Naive thymus-derived CD8-positive, alpha-beta T cell (primary cell): ENCODE measurements at places on chromosomes 12 and 14.

DNA sequence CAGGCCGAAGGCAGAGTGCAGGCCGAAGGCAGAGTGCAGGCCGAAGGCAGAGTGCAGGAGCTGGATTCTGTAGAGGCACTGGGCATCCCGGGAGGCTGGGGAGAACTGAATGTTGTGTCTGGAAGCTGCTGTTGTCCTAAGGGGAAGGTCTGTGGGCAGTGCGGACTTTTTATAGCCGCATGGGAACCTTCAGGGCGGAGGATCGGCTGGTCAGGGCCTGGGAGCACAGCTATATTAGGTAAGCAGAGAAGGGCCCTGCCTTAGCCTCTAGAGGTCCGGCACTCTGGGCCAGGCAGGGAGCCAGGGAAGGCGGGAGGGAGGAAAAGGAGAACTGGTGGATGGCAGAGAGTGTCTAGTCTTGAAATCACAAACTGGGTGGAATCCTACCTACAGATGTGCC, 14.2 kb downstream of the CABP1 start:
- no peak for DNase-seq

DNA sequence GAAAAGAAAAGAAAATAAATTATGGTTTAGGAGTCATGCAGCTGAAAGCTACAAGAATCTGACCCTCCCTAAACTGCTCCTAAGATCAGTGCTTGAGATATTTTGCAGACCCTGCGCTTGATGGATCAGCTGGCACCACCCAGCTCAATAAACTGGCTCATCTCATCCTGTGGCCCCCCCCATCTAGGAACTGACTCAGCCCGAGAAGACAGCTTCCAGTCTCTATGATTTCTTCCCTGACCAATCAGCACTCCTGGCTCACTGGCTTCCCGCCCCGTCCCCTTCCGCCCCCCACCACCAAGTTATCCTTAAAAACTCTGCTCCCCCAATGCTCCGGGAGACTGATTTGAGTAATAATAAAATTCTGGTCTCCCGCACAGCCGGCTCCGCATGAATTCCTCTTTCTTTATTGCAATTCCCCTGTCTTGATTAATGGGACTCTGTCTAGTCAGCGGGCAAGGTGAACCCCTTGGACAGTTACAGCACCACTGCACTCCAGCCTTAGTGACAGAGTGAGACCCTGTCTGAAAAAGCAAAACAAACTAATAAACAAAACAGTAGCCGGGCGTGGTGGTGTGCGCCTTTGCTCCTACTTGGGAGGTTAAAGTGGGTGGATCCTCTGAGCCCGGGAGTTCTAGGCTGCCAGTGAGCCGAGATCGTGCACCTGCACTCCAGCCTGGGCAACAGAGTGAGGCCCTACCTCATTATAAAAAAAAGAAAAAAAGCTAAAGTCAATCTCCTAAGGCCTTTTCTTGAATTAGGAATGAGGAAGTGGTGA, 24.5 kb upstream of the SPTLC2 start:
- DNase-seq = no peak

DNA sequence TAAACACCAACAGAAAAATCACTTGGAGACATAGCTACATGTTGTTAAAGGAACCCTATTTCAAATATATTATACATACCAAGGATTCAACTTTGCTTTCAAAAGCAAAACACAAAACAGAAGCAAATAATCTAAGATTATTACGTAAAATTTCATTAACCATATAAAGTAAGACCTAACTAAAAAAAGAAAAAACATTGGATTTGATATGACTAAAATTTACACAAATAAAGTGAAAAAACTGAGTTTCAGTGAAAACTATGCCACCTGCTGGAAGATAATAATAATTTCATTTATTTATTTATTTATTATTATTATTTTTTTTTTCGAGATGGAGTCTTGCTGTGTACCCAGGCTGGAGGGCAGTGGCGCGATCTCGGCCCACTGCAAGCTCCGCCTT, 45.2 kb downstream of the WDHD1 start:
- DNase-seq = no peak

DNA sequence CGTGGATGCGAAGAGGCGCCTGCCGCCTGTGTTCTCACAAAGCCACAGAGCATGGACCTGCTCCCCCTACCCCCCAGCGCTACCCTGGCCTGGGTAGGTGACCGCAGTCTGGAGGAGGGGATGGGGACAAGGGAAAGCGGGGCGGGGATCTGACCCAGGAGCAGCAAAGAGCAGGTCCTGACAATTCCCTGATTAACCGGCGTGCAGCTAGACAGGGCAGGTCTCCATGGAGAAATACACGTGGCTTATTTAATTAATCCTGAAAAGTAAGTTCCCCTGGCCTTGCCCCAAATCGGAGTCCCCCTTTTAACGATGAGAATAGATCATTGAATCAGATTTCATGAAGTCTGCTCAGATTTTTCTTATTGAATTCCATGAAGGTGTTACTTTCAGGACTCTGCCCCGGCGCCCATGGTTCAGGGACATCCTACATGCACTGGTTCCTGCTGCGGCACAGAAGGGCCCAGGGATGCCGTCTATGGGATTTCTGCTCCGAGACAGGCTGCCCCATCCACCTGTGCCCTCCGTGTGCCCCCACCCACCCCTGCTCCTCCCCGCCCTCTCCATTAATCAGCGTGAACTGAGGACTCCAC, 251.0 kb upstream of the SFSWAP start:
- DNase-seq = no peak

DNA sequence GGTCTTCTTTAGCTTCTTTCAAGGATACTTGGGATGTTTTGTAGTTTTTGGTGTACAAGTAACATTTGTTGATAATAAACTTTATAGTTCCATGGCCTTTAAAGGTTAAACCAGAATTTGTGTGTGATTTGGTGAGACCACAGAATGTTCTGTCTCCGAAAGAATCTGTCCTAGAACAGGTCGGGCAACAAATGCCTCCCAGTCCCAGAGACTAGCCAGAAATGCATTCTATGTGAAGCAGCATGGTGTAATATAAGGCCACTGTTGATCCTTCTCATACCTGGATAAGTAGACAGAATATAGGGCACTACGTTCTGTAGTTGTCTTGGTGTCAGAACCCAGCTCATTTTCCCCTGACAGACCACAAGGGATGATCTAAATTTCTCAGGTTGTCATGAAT, 10.0 kb downstream of the STYK1 start:
- DNase-seq = no peak

DNA sequence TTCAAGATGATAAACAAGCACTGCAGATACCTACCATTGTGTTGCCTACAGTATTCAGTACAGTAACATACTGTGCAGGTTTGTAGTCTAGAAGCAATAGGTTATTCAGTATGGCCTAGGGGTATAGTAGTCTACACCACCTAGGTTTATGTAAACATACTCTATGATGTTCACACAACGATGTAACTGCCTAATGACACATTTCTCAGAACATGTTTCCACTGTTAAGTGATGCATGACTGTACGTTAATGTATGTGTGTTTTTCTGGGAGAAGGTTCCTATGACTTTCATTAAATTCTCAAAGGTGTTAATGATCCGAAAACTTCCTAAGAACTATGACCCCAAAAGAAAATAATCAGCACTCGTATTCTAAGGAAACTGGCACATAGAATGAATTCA, 20.9 kb upstream of the CALM1 start:
- DNase-seq = no peak

DNA sequence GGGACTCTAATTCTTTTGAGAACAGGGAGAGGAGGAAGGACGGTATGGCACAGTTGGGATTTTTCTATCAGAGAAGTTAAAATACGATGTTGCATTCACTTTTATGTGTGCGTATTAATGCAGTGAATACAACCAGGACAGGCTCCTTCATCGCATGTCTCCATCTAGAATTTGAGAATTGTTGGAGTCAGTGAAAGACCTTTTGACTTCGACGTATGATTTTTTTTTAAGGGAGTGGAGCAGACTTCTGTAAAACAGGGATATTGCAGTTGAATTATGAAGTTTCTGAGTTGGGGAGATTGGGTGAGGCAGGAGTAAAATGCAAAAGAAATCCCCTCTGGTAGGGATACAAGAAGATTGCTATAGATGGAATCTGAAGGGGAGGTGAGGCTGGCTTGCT, 9.6 kb upstream of the TBX3 start:
- DNase-seq = no peak

DNA sequence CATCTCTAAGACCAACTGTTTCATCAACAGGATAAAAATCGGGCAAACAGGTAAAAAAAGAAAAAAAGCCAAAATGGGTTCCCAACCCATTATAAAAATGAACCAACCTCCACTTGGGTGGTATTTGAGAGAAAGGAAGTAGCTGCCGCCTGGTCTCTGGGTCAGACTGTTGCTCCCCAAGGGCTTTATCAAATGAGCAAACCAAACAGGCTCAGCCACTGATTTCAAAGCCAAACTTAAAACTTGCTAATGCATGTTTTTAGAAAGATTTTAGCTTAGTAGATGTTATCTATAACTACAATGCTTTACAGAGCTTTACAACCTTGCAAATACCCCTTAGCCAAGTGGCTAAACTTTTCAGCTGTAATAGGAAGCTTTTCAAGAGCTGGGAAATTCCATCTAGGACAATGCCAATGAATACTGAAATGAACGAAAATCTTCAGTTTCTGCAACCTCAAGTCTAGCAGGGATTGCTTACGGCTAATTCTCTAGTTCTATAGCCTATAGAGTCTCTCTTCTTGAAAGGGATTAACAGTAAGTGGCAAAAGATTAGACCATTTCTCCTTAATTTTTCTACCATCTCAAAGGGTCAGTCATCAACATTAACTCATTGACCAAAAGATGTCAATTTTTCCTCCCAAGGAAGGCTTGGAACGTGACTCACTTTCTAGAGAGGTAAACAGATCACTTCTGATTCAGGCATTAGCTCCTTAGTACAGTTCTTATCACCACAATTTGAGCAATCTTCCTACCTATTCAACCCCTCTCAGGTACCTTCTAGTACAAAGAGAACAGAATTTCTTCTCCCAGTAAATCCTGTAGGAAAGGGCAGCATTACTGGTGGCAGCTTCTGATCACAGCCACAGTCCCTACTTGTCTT, 4.2 kb downstream of the PPM1H start:
- no peak for DNase-seq

GRCh38 chr12:115975411-115975810, 302.1 kb downstream of the MED13L start:
- DNase-seq = no peak

- no peak for DNase-seq
Measured at GRCh38 chr14:72677664-72678063, 216.2 kb downstream of the DPF3 start.

DNA sequence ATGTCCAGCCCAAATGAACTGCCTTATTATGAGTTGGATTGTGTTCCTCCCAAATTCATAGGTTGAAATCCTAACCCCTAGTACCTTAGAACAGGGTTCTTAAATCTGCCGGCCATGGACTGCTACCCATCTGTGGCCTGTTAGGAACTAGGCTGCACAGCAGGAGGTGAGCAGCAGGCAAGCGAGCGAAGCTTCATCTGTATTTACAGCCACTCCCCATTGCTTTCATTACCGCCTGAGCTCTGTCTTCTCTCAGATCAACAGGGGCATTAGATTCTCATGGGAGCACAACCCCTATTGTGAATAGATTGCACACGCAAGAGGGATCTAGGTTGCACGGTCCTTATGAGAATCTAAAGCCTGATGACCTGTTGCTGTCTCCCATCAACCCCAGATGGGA, 9.8 kb upstream of the EML5 start:
- no peak for DNase-seq

- no peak for DNase-seq
Measured at GRCh38 chr12:4943067-4943937, 33.6 kb downstream of the KCNA1 start.

- no peak for DNase-seq
Measured at GRCh38 chr14:73731111-73731510, 16.9 kb upstream of the PNMA1 start.

- DNase-seq = no peak
Measured at GRCh38 chr12:65948320-65949008, 124.2 kb downstream of the HMGA2 start.

DNA sequence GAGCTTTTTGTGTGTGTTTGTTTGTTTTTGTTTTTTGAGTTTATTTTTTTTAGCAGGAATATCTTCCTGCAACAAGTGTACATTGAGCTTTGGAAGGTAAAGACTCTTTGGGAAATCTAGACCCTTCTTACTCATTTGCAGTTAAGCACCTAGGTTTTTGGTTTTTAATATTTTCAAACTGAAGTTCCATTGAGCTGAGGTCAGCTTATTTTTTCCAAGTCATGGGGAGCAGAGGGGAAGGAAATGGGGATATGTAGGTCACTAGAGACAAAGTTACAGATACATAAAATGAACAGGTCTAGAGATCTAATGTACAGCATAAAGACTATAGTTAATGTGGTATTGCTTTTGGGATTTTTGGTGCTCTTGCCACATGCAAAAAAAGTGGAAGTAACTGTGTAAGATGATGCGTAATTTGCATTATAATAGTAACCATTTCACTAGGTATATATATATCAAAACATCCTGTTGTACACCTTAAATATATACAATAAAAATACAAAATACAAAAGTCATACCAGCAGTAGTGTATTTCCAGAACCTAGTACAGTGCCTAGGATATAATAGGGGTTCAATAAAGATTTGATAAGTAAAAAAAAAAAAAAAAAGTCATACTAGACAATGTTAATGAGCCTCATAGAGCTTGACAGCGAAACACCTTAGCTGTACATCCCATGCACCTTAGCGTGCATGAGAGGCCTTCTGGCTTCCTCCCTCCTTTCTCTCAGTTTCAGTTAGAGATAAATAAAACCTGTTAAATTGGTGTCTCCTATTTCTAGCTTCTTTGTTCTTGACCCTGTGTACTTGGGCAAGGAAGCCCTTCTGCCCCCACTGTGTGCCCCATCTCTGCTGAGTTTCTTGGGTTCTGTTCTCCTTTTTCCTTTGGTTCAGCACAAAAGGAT, 22.7 kb downstream of the CGRRF1 start:
- DNase-seq = no peak

- DNase-seq = peak; percentile 35
Measured at GRCh38 chr14:105363847-105364708, 34.3 kb upstream of the TEX22 start.

GRCh38 chr14:99621948-99622347, 17.9 kb upstream of the CCDC85C start:
- DNase-seq = no peak
